ENCODE measurements at places on chromosomes 3 and 15.
A peak's percentile ranks its signal among the peaks of the same experiment; 100 is the strongest.

DNA sequence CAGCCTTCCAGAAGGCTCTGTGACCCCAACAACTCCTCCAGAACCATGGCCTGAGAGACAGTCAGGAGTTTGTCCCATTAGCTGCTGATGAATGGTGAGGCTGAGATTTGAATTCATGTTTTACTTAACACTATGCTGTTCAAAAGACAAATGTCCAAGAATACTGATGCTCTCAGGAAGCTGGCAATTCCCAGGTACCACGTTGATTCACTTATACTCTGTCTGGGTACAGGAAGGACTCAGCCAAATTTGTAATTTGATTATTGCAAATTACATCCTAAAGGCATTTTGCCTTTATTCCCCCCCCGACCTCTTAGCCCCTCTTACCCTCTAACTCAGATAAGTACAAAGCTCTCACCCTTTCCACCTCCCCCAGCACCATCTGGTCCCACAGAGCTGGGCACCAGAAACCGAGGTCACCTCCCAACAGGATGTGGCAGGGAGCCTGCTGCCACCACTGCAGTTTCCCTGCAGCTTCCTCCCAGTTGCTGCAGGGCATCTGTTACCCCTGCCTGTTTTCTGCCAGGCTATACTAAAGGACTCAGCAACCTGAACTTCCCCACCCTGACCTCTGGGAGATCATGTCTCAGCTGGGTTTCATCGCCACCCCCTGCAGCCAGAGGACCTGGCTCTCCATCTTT is 33.6 kb downstream of the EAF1 start:
- H3K36me3 ChIP-seq: no peaks in the 10 kb centered on the region
- H3K4me1 ChIP-seq: peaks cover 21% of the 10 kb centered on the region
- no peaks in the 10 kb centered on the region for H3K27me3 ChIP-seq
- no peak overlapping the region for H3K27ac ChIP-seq

DNA sequence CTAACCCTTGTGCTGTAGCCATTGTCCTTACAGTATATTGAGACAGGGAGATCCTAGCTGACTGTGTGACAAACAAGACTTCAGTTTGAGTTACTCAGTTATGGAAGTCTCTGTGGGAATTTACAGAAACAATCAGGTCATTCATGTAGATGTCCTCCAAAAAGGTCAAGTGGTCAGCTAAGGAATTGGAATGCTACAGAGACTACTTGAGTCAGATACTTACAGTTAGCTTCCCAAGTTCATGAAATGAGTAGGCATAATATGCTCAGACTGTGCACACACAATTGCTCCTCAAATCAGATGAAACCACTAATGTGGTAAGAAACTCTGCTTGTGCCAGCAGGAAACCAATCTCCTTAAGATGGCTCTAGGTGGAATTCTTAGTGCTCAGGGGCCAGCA is 985.7 kb downstream of the NSUN3 start:
- H3K4me1 ChIP-seq: no peaks in the 10 kb centered on the region
- no peak overlapping the region for H3K4me3 ChIP-seq
- DNase-seq: no peak
- no peaks in the 10 kb centered on the region for H3K36me3 ChIP-seq
- H3K27me3 ChIP-seq: no peaks in the 10 kb centered on the region

DNA sequence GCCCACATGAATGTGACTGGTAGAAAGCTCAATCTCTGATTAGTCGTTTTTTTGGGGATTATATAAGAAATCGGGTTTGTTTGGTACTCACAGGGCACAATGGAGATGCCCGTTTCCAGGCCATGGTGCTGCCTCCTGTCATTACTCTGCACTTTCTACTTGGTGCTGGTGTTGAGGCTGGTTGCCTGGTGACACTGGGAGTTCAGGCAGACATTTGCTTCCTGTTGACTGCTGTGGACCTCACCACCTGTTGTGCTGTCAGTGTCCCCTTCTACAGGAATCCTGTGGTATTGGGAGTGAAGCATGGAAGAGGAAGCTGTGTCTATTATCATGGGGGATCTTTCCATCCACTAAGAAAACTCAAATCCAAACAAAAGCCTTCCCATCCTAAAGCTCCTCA is 227.2 kb upstream of the TBL1XR1 start:
- no peaks in the 10 kb centered on the region for H3K36me3 ChIP-seq
- no peaks in the 10 kb centered on the region for H3K27me3 ChIP-seq
- no peak overlapping the region for H3K27ac ChIP-seq
- peak; percentile 68 for DNase-seq
- peaks cover 3% of the 10 kb centered on the region for H3K4me1 ChIP-seq

- no peaks in the 10 kb centered on the region for H3K27me3 ChIP-seq
- no peak overlapping the region for H3K4me3 ChIP-seq
- peaks cover 10% of the 10 kb centered on the region for H3K4me1 ChIP-seq
- H3K27ac ChIP-seq: no peak overlapping the region
Observed at GRCh38 chr3:62101488-62101887, 271.9 kb downstream of the FEZF2 start.

DNA sequence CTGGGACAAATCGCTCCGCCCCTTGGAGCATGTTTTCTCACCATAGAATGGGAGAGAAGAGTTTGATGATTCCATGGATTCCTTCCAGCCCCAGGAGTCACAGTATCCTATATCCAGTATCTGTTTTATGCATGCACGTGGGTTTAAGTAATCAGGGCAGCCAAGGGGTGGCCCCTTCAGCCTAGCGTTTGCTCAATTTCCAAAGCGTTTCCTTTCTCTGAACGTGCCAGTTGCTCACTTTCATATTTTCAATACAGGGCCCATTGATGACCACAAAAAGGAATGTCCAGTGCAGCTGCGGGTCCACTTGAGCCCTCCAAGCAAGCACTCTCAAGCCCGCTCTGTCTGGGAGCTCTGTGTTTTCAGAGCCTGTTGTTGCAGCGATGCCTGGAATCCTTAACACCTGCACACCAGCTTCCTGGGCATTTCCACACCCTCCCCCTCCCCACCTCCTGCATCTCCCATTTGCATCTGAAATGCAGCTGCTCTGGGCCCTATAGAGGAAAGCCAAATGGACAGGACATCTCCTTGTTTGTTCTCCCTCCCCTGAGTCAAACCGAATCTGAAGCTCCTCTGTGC is 164.3 kb upstream of the LPP start:
- DNase-seq: no peak
- H3K4me1 ChIP-seq: peaks cover 52% of the 10 kb centered on the region
- H3K36me3 ChIP-seq: no peaks in the 10 kb centered on the region
